ENCODE measurements at places on chromosomes 4 and X.

- no peak for DNase-seq
Measured at GRCh38 chr4:128770807-128771206, 38.7 kb upstream of the JADE1 start.

DNA sequence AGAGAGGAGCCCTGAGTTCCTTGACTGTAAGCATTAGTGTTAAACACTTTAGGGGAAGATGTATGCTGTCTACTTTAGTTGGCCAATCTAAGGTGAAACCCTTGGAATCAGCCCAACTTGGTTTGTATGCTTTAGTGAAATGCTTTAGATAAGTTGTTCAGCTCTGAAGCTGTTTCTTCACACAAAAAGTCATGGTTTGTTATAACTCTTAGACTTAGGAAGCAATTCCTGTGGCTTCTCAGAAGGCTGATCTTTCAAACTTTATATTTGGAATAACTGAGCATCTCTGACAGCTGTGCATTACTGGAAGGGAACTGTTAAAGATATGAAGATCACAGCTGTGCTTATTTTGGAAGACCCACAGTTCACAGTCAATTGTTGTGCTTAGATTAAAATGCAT, 714.1 kb downstream of the FAT4 start:
- DNase-seq = no peak

GRCh38 chr4:139154538-139154937, 22.5 kb downstream of the ELF2 start:
- DNase-seq = no peak

DNA sequence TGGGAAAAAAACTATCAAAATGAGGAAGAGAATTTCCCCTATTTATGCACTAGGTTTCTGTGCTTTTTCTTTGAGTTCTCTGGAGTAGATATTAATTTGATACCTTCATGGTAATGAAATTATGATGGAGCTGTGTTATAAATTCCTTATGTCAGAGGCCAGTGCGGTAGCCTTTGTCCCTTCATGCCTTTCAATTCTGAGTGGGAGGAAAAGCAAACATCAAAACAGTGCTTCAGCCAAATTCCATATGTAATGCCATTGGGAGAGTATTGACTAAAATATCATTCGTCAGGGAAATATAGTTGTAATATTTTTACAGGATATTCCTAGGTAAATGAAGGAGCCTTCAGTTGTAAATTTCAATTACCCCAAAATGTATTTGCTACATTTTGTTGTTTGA, 17.5 kb upstream of the RGN start:
- DNase-seq = no peak

DNA sequence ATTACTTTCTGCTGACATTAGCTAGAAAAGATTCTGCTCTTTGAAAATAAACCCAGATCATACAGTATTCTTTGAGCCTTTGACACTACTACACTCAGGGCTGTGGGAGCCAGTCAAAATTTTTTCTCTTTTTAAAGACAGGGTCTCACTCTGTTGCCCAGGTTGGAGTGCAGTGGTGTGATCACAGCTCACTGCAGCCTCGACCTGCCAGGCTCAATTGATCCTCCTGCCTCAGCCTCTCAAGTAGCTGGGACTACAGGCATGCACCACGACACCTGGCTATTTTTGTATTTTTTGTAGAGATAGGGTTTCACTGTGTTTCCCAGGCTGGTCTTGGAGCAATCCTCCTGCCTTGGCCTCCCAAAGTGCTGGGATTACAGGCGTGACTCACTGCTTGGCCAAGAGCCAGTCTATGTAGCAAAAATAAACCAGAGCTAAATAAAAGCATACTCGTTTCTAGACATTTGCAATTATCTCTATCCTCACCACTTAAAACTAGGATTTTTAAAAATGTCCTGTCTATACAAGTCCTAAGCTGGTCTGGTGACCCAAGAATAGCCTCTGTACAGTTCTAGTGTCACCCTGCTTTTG, 43.2 kb downstream of the AKAP4 start:
- DNase-seq = no peak

GRCh38 chrX:47296766-47297365, 64.1 kb downstream of the USP11 start:
- no peak for DNase-seq

DNA sequence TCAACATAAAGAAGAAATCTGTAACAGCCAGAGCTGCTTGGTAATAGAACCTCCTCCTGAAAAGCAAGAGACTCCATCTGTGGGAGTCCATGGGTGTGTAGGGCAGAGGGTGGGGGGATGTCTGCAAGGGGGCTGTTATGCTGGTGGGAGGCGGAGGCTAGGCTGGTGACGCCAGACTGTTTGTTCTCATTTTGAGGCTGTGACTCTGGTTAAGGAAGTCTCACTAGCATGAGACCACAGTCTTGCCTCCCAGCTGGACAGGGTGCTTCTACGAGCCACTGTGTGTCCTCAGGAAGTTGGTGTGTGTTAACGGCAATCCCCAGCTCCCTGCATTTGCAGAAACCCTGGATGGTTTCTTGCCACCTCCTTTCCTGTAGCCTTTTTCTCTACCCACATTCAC, 79.8 kb downstream of the NSUN7 start:
- no peak for DNase-seq

- no peak for DNase-seq
Measured at GRCh38 chr4:100742045-100742444, 224.2 kb upstream of the EMCN start.

DNA sequence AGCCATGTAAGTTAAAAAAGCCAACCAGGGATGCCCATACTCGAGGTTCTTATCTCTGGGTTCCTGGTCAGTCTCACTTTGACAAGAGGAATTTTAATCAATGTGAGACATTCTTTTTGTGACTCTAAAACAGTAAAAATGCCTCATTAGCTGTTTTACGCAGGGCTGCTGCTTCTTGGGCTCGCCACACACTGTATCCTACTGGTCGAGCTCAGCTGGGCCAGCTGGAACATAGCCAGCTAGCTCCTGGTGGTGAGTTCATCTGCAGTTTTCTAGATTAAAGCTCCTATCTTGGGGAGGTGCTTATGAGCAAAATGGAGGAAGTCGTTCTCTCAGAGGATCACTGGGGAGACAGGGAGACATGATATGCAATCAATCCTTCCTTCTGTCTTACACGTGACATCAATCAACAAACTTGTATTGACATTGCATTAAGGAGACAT, 55.9 kb upstream of the LEF1 start:
- DNase-seq = no peak

DNA sequence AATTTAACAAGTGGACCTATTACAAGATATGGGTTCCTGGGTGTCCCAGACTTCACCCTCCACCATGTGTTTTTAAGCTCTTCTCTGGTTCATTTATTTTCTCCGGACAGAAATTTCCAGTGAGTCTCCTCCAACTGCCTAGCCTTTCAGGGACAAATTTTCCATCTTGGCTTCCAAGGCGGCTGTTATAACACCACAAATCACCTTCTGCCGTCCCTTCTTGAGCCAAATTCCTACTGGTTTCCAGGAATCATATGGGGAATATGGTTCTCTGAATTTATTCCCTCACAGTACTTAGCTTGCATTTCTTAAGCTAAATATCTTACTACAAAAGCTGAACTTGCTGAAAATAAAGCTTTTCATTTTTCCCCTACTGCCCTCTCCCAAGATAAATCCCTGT, 18.8 kb downstream of the NEXMIF start:
- DNase-seq = no peak

DNA sequence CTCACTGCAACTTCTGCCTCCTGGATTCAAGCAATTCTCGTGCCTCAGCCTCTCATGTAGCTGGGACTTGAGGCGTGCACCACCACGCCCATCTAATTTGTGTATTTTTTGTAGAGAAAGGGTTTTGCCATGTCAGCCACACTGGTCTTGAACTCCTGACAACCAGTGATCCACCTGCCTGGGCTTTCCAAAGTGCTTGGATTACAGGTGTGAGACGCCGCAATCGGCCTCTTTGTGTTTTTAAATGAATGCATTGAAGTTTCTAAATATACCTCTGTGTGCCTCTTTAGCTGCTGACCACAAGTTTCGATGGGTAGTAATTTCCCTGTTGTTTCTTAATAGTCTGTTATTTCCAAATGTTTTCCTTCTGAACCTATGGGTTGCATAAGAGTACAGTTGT, 765.3 kb upstream of the GRIA3 start:
- DNase-seq = no peak

DNA sequence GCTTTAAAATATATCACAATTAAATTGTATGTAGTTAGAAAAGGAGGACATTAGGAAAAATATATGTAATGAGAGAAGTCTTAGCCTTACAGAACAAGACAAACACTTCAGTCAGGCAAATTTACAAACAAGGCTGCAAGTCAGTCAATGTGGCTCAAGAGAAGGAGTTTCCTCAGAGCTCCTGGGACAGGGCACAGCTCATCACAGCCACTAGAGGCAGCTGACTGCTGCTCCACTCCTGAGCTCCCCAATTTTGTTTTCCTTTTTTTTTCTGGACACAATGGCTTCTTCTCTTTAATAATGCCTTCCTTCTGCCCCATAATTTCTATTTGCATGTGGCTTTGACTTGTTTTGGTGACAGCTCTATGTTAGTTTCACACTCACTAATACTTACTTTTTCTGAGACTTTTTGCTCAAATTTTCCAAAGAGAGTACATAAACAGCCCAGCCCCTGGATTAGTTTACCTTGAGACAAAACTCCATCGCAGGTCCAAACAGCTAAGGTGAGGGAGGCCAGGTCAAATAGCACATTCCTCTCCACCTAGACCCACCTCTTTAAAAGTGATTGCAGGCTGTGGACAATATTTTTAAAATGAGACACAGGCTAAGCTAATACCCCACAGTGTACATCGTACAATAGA, 850.4 kb upstream of the FRG1 start:
- DNase-seq = no peak

DNA sequence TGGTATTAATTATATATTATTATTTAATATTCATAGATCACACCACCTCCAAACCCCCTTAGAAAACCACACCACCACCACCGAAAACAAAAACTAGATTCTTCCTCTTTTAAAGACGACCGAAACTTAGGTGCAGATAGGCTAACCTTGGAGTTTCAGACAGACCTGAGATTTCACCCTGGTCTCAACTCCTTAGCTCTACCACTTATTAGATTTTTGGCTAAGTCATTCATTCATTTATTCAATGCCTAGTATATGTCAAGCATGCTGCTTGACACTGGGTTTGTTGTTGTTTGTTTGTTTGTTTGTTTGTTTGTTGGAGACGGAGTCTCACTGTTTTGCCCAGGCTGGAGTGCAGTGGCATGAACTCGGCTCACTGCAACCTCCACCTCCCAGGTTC, 9.5 kb upstream of the BMP2K start:
- DNase-seq = no peak

- peak; percentile 51 for DNase-seq
Measured at GRCh38 chrX:136260776-136261175, 9.6 kb upstream of the MAP7D3 start.

DNA sequence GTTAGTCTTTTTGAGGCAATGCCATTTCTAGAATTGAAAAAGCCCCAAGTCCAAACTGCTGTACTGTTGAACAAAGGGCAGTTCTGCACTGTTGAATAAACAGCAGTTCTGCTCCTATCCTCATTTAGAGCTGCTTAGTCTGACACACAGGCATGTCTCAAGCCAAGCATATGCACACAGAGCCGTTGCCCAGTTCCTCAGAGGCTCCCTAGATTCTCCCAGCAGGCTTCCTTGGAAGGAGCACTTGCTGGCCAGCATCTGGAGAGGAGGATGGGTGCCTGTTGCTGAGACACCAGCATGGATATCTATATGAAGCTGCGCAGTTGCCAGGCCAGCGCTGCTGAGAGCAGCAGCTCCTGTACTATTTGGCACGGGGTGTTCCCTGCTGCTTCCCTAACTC, 138.3 kb upstream of the USP38 start:
- no peak for DNase-seq

GRCh38 chrX:37684973-37685372, 618 bp upstream of the XK start:
- DNase-seq = no peak

GRCh38 chrX:101482296-101482695, 3.0 kb upstream of the ARMCX4 start:
- DNase-seq = no peak

DNA sequence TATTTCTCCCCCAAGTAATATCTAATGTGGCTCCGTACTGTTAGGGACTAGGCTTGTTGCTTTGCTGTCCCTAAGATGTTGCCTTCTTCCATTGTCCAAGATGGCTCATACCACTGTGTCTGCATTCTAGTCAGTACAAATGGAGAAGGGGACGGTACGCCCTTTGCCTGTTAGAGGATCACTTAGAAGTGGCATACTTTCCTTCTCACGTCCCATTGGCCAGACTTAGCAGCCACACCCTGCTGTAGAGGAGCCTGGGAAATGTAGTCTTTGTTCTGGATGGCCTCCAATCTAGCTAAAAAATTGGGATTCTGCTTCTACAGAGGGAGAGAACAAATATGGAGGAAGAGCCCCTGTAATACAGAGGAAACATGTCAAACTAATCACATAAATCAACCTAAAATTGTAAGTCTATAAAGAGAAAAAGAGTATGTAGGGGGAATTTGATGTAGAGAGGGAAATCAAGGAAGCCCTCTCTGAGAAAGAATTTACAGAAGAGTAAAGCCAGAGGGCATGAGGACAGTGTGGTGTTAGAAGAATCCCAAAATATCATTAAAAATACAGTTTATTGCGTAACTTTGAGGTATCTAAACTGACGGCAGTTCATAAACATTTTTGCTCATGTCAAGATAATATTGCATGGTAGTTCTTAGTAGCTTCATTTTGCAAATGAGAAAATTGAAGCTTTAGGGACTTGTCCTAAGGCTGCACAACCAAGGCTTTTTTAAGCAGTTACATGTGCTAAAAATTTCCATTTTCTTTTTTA, 15.1 kb downstream of the PRIMPOL start:
- DNase-seq = no peak

DNA sequence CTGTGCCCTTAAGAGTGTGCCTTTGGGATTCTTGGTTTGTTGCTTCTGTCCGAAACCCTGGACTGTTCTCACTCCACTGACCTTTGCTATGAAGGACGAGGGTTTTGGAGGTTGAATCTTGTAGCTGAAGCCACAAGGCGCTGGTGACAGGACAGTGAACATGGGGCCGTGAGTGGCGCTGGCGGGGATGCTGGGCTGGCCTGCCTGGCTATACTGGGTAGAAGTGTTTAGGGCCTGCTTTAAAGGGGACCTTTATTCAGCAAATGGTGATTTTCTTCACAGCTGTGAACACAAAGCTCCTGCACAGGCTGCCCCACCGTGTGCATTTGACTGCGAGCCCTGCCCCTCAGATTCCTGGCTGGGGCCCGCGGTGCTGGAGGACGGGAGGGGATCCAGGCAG, 27.1 kb upstream of the TADA2B start:
- DNase-seq = no peak

GRCh38 chrX:70969635-70970481, 39.0 kb upstream of the SLC7A3 start:
- no peak for DNase-seq

Measured in GM04503 (cell line).